M059J (cell line): ENCODE measurements at places on chromosomes 7 and 10. TPM values are rescaled to one million over a fixed set of nuclear protein-coding genes. Genes with fewer than 3 reads are reported as not detected.

SAP25 gene
- total RNA-seq = not detected in 2 replicates

CRPPA gene
- total RNA-seq = 1.0 and 2.5 TPM in 2 replicates

SFRP4 gene
- 0.27 and 0.86 TPM in 2 replicates for total RNA-seq

ITGA8 gene
- 0.25 and 0.62 TPM in 2 replicates for total RNA-seq

GRCh38 chr7:55214707-55215106 lies 150.4 kb upstream of the LANCL2 start:
- peak; percentile 55 for DNase-seq

- DNase-seq = no peak
Observed at GRCh38 chr10:89837165-89838043, 136.0 kb downstream of the KIF20B start.

DNA sequence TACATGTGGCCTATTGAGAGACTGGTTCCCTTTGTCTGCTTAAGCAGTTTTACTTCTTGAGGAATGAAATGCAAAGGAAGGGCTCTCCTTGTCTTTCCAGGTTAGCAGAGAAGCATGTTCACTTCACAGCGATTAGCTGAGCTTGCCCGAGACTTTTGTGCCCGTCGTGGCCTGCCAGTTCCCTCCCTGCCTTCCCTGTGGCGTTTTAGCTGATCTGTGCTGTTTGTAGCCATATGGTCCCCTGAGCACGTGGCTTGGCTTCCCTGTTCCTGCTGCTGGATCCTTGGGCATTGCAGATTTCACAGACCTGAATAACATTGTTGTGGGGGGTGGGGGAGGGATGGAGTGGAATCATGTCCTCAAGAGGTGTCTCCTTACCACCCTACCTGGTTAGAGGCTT lies 61.8 kb downstream of the SND1 start:
- DNase-seq = no peak

- no peak for DNase-seq
Observed at GRCh38 chr7:114533131-114533530, 118.5 kb downstream of the FOXP2 start.

- DNase-seq = peak; percentile 41
Observed at GRCh38 chr7:7761974-7762779, 43.8 kb upstream of the RPA3 start.
